Activated CD8-positive, alpha-beta memory T cell treated with anti-CD3 and anti-CD28 coated beads, Interleukin-2, amount 10 ng/mL, durations not matched to agents 7 days and 5 days (primary cell): ENCODE measurements at places on chromosomes 7 and 10.

GRCh38 chr10:91185239-91185875 is 35.1 kb upstream of the PCGF5 start:
- DNase-seq = no peak

- DNase-seq = peak; percentile 55
These were observed 28.6 kb downstream of the PDSS1 start for GRCh38 chr10:26725837-26726727.

- DNase-seq = peak; percentile 74
These were observed 785 bp downstream of the WDR86 start for GRCh38 chr7:151408839-151409666.

GRCh38 chr10:117167346-117167788 is 29.3 kb upstream of the VAX1 start:
- DNase-seq = no peak

DNA sequence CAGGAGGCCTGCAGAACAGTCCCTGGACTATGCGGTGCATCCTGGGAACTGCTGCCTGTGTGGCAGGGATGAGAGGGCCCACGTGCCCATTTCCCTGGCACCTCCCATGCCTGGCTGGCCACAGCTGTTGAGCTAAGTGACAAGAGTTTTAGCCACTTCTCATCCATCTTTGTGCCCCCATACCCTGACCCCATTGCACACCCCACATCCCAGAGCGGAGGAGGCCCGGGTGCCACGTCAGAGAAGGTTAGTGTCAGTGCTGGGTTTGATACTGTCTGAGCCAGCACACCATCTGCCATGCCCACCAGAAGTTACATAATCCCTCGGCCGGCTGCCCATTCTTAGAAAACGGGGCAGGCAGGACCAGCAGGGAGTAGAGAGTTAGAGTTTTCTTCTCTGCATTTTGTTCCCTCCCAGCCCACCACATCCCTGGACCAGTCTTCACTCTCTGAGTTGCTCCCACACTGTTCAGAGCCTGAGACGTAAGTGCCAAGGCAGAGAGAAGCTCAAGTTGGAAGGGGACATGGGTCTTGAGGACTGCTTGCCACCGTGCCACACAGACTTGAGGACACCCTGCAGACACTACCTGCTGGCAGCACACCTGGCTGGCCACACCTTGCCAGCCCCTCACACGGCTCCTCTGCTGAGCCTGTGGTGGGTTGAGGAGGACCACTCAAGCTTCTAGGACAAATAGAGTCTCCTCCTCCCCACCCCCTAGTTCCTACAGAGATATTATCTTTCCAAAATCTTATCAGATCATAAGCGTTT is 13.1 kb downstream of the UNC5B start:
- DNase-seq = no peak

- peak; percentile 80 for DNase-seq
These were observed 1.3 kb downstream of the ABCB1 start for GRCh38 chr7:87599336-87599735.

GRCh38 chr7:105478606-105479005 is 43.5 kb downstream of the PUS7 start:
- DNase-seq = no peak

DNA sequence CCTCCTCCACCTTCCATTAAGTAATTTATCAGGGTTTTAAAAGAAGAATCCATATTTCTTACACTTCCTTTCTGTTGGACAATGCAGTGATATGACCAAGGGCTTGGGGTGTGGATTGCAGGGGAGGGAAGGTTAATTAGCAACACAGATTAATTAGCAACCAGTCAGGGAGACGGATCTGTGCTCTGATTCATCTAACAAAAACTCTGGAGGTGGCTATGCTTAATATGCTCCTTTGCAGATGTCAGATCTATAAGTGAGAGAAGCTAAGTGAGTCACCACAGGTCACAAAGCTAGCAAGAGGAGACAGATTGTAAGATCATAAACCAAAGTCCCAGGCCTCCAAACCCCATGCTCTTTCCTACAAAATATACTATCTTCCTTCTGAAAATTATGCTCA is 178.8 kb upstream of the ITGB1 start:
- DNase-seq = no peak

GRCh38 chr7:24980534-24981170 is 674 bp upstream of the OSBPL3 start:
- peak; percentile 73 for DNase-seq

- DNase-seq = no peak
These were observed 4.1 kb downstream of the MMS19 start for GRCh38 chr10:97494151-97494550.

GRCh38 chr7:18265611-18266281 is 229.8 kb upstream of the HDAC9 start:
- no peak for DNase-seq

DNA sequence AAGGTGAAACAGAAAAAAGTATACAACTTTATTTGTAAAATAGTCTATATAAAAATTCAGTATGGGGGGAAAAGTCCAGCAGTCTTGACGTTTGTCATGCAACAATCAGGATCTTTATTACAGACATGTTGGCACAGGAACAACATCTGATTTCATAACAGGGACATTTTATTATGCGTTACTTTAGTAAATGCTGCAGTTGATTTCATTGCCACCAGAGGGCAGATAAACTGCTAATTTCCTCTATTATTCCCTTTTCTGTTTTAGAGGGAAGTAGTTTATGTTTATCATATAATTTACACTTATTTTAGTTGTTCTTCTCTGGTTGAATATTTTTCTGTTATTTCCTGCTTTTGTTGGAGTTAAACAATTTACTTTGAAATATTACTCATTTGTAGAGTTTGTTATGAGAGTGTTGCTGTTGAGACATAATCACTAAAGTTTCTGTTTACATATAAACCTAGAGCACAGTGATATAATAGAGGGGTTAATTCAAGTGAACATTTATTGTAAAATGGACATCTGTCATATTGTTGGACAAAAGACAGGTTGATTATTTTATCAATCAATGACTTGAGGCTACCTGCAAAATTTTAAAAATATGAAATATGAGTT is 3.3 kb downstream of the PLXDC2 start:
- no peak for DNase-seq

- DNase-seq = peak; percentile 76
These were observed 130.0 kb downstream of the FAM53B start for GRCh38 chr10:124614003-124614659.

GRCh38 chr10:74175510-74176379 is 24.7 kb downstream of the ADK start:
- DNase-seq = no peak

- no peak for DNase-seq
These were observed 704.2 kb upstream of the MBL2 start for GRCh38 chr10:53476650-53477312.

DNA sequence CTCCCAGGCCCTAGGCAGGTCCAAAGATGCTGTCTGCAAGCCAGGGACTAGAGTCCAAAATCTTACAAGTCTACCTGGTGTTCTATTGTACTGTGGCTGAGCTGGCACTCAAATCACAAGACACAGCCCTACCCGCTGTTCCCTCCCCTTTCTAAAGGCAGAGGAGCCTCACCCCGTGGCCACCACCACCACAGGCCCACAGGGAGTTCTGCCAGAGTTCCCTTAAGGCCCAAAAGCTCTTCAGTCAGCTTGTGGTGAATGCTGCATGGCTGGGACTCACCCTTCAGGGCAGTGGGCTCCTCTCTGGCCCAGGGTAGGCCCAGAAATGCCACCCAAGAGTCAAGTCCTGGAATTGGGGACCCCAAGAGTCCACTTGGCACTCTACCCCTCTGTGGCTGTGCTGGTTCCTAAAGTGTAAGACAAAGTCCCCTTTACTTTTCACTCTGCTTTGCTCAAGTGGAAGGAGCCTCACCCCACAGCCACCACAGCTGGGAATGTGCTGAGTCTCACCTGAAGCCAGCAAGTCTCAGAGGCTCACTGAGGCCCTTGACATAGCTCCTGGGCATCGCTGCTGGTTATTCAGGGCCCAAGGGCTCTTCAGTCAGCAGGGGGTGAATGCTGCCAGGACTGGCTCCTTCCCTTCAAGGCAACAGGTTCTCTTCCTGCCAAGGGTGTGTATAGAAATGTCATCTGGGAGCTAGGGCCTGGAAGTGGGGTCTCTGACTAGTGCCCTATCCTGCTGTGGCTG is 48.8 kb upstream of the PSAP start:
- no peak for DNase-seq
